ENCODE measurements at places on chromosomes 4 and X.
A peak's percentile ranks its signal among the peaks of the same experiment; 100 is the strongest.

- no peak for DNase-seq
These were observed 4.1 kb downstream of the OPHN1 start for GRCh38 chrX:68429216-68429615.

- DNase-seq: no peak
These were observed 42.7 kb downstream of the METAP1 start for GRCh38 chr4:99038213-99038612.

DNA sequence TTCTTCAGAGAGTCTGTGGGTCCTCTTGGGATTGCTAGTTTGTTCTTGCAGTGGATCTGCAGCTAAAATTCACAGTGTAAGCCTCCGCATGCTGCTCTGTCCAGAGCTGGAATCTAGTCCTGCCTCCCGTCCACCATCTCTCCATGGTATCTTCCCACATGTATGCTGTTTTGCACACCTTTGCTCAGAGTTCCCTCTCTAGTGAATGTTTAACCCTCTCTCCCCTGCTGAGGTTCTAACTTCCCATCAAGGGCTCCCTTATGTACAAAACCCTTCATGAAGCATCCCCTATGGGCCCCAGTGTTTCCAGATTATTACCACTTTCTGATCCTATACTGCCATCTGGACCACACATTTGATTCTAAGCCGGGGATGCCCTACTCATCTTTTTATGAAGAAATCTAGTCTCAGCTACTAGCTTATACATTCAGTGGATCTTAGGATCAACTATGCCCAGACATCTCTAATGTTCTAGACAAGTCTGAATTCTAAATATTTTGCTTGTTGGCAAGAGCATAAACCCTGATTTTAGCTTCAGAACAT lies 157.3 kb downstream of the CPEB2 start:
- no peak for DNase-seq

DNA sequence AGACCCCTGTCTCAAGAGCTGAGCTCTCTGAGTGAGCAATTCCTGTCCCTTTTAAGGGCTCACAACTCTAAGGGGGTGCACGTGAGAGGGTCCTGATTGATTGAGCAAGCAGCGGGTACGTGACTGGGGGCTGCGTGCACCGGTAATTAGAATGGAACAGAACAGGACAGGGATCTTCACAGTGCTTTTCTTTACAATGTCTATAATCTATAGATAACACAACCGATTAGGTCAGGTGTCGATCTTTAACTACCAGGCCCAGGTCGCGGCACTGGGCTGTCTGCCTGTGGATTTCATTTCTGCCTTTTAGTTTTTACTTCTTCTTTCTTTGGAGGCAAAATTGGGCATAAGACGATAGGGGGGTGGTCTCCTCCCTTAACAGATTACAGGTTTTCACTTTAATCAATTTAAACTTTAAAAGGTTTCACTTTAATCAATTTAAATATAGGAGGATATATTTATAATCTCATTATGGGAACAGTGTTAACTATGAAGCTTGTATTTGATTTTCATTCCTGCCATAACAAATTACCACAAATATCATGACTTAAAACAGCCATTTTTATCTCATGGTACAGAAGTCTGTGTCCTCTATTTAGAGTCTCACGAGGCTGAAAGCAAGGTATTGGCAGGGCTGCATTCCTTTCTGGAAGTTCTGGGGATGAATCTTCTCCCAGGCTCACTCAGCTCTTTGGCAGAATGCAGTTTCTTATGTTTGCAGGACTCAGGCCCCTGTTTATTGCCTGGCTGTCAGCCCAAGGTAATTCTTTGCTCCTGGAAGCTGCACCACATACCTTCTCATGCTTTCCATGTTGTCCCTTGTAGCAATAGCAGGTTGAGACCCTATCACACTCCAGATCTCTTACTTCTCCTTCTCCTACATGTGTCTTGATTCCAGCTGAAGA lies 5.2 kb downstream of the SPATA4 start:
- DNase-seq: no peak

DNA sequence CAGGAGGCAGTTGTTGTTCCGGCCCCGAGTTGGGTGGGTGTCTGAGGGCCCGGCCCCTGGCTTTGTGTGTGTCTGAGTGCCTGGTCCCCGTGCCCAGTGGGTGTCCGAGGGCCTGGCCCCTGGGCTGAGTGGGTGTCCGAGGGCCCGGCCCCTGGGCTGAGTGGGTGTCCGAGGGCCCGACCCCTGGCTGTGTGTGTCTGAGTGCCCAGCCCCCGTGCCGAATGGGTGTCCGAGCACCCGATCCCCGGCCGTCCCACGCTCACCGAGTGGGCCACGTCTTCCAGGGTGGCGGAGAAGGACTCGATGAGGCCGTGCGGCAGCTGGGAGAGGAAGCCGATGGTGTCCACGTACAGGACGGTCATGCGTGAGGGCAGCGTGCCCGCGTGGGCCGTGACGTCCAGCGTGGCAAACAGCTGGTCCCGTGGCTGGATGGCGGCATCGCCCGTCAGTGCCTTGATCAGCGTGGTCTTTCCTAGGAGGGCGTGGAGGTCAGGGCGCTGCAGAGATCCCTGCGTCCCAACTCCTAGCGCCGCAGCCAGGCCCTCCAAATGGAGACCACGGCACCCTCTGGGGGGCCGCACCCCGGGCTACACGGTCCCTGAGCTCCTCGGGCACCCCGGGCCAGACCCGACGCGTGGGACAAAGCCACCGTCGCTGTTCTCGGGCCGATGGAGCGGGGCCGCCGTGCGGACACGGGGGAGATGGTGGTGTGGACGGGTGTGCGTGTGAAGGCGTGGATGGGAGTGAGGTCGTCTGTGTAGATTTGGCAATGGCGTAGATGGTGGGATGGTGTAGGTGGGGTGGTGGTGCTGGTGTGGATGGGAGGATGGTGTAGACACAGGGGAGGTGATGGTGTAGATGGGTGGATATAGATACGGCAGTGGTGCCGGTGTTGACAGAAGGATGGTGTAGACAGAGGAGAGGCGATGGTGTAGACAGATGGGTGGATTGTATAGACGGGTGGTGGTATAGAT lies 7.2 kb downstream of the GTPBP6 start:
- no peak for DNase-seq

DNA sequence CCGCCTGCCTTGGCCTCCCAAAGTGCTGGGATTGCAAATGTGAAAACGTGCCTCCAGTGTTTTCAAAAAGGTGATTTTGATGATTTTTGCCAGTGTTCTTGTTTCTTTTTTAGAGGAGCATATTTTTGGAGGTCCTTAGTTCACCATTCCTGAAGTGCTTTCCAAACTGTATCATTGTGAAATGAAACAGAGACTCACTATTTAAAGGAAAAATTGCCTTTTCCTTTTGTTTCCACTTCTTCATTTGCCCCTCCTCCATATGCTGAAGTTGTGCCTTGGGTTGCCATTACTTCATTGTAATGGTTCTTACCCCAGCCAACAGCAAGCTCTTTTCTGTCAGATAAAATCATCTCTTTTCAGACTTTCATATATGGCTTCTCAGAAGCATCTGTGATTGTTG lies 164.4 kb downstream of the FNIP2 start:
- DNase-seq: no peak

DNA sequence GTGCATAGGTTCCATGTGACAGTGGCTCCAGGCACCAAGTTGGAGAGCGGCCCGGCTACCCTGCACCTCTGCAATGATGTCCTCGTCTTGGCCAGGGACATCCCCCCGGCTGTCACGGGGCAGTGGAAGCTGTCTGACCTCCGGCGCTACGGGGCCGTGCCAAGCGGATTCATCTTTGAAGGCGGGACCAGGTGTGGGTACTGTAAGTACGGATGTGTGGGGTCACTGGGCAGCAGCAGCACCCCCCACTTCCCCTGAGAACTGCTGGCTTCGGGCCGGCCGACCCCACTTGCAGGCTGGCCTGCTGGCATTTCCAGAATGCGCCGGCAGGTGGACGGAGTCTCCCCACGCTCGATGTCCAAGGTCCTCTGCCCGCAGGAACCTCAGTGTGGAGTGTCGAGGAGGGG lies 13.2 kb downstream of the DOK7 start:
- DNase-seq: no peak

- no peak for DNase-seq
These were observed 464.1 kb downstream of the IDS start for GRCh38 chrX:149040873-149041535.

DNA sequence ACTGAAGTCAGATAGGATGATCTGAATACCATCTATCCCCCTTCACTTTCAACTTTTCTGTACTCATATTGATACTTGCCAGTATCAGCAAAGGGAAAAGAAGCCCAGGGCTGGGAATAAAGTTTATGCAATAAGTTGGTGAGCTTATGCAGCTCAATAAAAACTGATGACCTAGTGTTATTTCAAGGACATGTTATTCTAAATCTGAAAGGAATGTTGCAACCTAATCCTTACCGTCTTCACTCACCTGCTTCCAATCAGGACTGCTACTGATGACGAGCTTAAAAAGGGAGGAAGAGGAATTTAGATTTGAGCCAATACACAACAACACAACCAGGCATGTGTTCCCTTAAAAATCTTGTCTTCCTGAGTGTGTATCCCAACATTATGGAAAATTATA lies 419.9 kb downstream of the SPRY1 start:
- DNase-seq: no peak

GRCh38 chr4:184011826-184012380 lies 106.8 kb downstream of the STOX2 start:
- DNase-seq: no peak

GRCh38 chr4:155667222-155667567 lies 547 bp downstream of the GUCY1A1 start:
- peak; percentile 63 for DNase-seq

- DNase-seq: no peak
These were observed 1495.4 kb downstream of the RPA4 start for GRCh38 chrX:98379134-98379533.

- DNase-seq: no peak
These were observed 38.1 kb upstream of the ARSH start for GRCh38 chrX:2967998-2968909.

GRCh38 chr4:43682551-43682950 lies 766.1 kb downstream of the KCTD8 start:
- DNase-seq: no peak

- no peak for DNase-seq
These were observed 116.0 kb downstream of the ENPP6 start for GRCh38 chr4:184101711-184102110.

GRCh38 chr4:77124576-77124975 lies 32.4 kb upstream of the CCNG2 start:
- DNase-seq: no peak

DNA sequence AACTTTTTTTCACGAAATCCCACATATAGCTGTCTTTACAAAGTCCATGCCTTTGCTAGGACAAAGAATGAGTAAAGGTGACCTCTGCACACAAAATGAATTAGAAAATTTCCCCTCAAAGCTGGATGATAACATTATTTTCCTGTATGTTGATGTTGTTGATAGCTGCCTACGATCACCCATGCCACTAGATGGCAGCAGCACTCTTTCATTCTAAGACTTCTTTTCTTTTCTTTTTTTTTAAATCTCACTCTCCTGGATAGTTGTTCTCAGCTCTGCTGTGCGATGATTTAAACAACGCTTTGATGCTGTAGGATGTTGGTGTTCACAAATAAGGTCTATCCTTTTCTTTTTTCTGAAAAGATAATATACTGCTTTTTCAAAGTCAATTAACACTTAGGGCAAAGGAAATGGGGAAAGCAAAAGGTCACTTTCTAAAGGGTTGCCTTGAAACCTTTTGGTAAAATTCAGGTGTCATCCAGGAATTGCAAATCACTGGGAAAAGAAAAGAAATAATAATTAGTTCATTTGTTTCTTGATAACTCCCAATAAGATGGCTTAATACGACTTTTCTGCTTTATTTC lies 266.8 kb downstream of the C4orf33 start:
- no peak for DNase-seq

DNA sequence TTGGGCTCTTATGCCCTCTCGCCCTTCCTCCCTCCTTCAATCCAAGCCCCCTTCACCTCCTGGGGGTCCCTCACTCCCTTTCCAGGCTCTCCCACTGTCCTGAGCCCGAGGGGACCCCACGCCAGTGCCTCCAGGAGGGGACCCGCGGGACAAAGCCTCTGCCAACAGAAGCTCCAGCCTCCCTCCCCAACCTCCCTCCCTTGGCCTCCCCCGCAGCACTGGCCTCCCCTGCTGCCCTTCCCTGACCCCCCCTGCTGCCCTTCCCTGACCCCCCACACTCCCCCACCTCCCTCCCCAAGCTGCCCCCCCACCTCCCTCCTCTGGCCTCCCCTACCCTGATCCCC lies 71.0 kb upstream of the MXD4 start:
- no peak for DNase-seq

GRCh38 chrX:124931241-124931640 lies 388.4 kb upstream of the TEX13C start:
- no peak for DNase-seq

DNA sequence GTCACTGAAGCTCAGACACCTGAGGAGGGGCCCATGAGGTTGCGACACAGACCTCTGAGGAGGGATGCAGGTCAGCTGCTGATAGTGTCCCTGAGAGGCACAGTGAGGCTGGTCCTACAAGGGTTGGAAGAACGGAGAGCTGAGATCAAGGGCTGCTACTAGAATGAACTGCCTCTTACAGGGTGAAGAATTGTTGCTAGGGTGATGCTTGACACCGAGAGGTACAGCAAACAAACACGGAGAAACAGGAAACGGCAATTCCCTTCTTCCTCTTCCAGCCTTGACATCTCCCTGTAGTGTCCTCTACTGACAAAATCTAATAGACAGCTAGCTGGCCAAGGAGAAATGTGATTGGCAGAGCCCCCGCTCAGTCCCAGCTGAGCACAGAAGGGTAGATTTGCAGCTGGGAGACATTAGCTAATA lies 11.8 kb upstream of the HPGDS start:
- DNase-seq: no peak

DNA sequence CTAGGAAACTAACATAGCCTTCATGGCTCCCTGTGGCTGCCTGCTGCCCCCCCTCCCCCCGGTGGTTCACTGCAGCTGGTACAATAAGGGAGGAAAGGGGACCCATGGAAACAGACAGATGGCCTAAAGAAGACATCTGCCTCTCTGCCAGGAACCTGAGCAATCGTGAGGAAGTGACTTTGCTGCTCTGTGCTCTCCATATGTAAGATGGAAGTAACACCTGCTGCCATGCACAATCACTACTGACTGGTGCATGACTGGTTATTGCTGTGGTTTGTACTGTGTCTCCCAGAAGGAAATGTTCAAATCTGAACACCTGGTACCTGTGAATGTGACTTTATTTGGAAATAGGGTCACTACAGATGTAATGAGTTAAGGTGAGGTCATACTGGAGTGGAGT lies 43.6 kb downstream of the CD99L2 start:
- no peak for DNase-seq

DNA sequence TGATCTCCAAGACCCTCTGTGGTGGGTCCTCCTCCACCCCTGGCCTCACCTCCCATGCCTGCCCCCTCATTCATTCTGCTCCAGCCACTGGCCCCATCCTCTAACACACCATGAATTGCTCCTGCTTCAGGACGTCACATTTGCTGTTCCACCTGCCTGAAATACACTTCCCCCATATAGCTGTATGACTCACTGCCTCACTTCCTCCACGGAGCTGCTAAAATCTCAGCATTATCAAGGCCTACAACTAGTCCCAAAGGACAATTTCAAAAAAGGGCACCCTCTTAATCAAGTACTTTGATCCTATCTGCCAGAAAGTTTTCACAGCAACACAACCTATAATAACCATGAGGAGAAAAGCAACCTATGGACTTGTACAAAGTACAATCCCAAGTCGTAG lies 43.6 kb upstream of the PHOX2B start:
- DNase-seq: no peak

GRCh38 chrX:13102636-13103035 lies 58.2 kb upstream of the FAM9C start:
- no peak for DNase-seq

Data from left renal cortex interstitium (tissue), 4 donors.